ENCODE measurements at places on chromosomes 4 and X.

- no peak for DNase-seq
These were observed 59.1 kb downstream of the FREM3 start for GRCh38 chr4:143641361-143641760.

DNA sequence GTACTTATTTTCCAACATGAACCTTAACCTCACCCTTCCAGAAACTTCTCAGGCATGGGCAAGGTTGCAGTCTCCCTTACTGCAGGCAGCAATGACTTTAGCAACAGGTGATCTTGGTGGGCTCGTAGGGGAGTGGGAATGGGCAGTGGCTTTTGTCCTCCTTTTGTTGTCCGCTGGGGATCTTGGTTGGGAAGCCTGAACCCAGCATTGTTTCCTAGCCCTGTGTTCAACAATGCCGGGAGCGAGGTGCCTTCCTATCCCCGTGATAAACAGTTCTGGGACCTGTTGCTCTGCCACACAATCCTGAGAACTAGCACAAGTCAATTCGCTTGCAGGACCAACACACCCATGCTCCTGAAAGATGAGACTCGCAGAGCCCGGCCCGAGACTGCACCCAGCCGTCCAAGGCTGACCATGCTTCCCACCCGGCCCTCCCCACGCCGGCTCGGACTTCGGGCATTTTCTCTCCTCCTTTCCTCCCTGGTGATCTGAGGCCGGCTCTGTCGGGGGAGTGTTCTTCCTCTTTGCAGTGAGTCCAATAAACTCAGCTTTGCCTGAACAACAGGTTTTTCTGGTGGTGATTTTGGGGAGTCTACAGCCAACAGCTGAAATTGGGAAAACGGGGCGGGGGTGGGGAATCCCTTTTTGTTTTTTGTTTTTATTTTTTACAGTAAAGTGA lies 20.2 kb downstream of the IRAK1 start:
- DNase-seq = no peak

GRCh38 chr4:151665022-151665784 lies 95.6 kb downstream of the GATB start:
- DNase-seq = no peak

- DNase-seq = no peak
These were observed 40.3 kb downstream of the ATP2B3 start for GRCh38 chrX:153557618-153558355.

GRCh38 chrX:46837558-46838485 lies 979 bp downstream of the RP2 start:
- DNase-seq = peak; percentile 12

- no peak for DNase-seq
These were observed 63.3 kb upstream of the RXFP1 start for GRCh38 chr4:158458271-158458895.

DNA sequence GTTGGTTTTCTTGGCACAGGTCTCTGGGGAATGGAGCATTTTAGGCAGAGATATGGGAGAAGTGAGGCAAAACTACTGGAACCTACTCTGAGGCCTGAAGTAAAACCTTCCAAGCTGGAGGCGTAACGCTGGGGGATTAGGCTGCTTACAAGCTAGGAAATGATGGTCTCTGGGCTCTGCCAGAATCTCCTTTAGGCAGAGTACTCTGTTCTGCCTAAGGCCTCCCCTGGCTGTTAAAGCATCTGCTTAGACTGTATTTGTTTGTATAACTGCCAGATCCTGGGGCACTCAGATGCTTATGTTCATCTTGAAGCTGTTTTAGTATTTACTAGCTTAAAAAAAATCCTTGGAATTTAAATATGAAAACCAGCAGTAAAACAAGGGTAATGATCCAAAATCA lies 822.2 kb downstream of the RPA4 start:
- DNase-seq = no peak

All from hepatic stellate cell (primary cell).